ENCODE measurements at places on chromosomes 1 and 21.

GRCh38 chr1:18397641-18398040, 83.1 kb upstream of the KLHDC7A start:
- no peak for DNase-seq

DNA sequence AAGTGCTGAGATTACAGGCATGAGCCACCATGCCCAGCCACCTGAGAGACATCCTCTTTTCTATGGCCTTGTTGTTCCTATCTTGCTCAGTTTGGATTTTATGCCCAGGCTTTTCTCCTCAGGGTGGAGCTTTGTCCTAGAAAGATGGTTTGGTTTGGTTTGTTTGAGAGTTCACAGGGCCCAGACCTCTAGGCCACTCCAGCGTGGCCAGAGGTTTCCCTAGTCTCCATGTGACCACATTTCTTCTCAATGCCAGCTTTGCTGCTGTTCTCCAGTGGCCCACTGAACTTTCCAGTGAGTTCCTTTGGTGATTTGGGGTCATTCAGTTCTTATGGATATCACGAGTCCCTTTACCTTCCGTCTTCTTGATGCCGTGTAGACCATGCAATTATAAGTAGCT, 92.6 kb upstream of the SERBP1 start:
- no peak for DNase-seq

GRCh38 chr1:191536791-191537429, 621.4 kb upstream of the RGS18 start:
- DNase-seq = no peak

DNA sequence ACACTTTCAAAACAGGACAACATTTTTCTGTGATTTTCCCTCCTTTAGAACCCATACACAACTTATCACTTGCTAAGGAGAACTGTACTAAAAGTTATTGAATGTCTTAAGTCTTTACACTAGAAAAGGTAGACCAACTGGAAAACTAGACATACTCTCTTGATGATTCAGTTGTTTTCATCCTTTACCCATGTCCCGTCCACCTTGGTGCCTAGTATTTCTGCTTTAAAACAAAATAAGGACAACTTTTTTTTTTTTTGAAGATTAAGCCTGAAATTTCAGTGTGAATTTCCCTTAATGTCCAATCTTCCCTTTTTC, 4.5 kb downstream of the CDKN2C start:
- no peak for DNase-seq

DNA sequence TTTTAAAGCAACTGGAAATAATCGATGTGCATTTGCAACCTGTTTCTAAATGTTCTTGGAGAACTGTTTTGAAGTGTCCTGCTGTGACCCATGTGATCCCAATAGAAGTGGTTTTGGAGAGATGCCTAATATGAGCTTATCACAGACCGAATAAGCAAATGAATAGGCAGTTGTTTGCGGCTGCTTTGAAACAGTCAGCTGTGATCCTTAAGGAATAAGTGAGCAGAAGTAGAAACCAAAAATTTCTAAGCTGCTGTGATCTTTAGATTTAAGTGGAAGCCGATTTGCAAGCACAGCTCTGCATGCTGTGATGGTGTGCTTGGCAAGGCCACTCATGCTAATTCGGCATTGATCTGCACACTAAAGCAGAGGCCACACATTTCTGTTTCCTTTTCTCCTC, 329.5 kb upstream of the DUSP10 start:
- no peak for DNase-seq

All from EH (cell line).